ENCODE measurements at places on chromosomes 12 and 14. TPM values are rescaled to one million over a fixed set of nuclear protein-coding genes. Genes with fewer than 3 reads are reported as not detected.

GRCh38 chr14:76950055-76951020 is 78.2 kb downstream of the IRF2BPL start:
- DNase-seq, result peak; percentile 60

DNA sequence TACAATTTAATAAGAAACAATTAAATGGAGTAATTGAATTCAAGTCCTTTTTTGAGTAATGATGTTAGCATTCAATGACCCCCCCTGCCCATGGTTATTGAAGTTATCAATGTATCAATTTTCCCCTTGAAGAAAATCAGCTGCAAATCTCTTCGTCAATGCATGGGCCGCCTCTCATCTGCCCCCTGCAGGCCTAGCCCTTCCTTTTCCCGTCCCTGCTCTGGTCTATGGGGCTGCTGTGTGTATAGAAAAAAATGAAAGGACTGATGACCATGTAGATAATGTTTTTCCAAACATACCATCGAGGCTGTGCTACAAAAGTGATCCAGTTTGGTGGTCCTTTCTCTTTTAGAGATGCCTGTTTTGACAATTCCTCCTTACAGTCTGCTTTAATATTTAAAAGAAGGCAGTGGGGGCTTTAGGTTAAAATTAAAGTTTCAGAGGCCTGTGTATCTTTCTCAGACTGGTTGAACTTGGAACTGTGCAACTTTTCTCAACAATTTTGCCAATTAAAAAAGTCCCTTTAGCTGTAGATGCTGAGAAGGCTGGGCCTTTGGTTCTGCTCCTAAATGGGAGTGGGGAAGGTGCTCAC is 98.4 kb downstream of the APAF1 start:
- DNase-seq, result peak; percentile 24

DNA sequence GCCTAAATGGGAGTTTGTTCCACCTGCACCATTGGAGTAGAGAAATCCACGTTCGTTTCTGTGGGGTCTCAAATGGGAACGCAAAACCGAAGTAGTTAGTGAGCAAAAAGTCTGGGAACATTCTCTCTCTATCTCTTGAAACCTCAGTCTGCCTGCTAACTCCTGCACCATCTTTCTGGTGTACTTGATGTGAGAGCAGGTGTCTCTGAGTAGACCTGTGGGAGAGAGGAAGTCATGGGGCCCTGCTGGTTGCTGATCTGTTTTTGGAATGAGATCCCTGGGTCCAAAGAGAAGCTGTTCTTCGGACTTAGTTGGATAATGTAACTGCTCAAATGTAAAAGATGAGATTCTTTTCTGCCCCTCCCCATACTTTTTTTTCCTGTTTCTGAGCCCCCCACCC is 57.3 kb downstream of the MAX start:
- no peak for DNase-seq

DNA sequence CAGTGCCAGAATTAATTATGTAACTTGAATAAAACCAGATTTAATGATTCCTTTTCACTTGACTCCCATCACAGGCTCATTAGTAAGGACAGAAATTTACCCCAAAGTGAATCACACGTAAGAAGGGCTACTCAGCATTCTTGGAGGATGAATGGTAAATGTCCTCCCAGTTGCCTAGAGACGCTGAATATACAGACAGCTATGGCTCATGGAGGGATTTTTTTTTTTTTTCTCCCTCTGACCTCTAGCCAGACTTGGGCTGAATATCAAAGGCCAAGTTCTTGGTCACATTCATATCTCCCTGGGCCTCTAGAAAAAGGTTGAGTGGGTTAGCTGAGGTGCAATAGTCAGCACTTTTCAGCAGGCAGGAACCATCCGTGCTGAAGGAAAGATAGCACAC is 77.5 kb downstream of the PHLDA1 start:
- DNase-seq, result no peak

- DNase-seq, result no peak
Observed at GRCh38 chr12:131210506-131211339, 257.0 kb downstream of the ADGRD1 start.

DNA sequence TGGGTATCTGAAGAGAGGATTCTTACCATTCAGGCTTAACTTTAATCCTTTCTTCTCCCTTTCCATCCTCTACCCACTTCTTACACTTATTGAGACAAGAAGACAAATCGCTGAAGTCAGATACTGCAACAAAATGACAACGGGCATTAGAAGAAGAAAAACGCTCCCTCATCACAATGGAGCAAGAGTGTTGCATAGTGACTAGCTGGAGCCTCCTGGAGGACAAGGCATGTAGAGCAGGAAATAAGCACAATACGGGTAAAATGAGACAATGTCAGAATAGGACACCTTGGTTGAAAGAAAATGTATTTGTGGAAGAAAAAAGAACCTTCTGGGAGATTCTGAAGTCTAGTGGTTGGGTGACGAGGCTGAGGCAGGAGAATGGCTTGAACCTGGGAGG is 501.0 kb downstream of the RERGL start:
- no peak for DNase-seq

DNA sequence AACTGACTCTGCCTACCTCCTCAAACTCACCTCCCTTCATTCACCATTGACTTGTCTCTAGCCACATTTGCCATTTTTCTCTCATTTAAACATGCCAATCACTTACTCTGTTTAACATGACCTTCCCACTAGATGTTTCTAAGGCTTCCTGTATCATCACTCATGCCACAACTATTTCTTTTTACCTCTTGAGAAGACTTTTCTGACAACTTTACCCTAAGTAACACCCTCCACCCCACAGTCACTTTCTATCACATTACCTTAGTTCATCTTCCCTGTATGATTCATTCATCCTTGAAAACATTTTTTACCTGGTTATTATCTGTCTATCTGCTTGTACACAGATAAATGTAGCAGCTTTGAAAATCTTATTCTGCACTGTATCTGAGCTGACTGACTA is 19.4 kb downstream of the PLCZ1 start:
- no peak for DNase-seq

DNA sequence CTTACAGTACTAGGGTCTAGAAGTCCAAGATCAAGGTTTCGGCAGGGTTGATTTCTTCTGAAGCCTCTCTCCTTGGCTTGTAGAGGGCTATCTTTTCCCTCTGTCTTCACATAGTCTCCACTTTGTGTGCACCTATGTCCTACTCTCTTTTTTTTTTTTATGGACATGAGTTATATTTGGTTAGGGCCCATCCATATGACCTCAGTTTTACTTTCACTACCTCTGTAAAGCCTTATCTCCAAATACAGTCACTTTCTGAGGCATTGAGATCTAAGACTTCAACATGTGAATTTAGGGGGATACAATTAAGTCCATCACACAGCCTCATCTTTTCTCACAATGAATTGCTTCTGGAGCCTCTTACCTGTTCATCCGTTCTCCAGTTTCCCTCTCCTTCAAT is 5.9 kb upstream of the SPTB start:
- no peak for DNase-seq

GRCh38 chr14:77862154-77862786 is 62.4 kb downstream of the ADCK1 start:
- peak; percentile 76 for DNase-seq

GRCh38 chr12:101928556-101928955 is 51.2 kb downstream of the DRAM1 start:
- DNase-seq, result no peak

GRCh38 chr14:97620066-97620465 is 822.9 kb downstream of the VRK1 start:
- no peak for DNase-seq

DNA sequence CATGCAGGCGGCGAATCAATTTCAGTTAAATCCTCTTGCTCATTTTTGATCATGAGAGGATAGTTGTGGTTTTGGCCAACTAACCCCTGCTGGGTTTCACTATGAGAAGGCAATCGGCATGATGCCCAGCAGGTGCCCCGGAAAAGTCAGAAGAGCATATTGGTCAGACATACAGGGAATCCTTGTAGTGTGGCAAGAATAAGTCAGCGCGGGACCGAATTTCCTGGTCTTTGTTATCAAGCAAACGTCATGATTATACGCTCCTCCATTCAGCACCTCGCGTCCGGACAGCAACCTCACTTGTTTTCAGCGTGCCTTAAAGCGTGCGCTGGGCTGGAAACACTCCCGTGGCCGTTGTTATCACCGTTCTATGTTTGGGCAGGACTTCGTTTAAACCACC is 1.8 kb downstream of the TBC1D30 start:
- peak; percentile 85 for DNase-seq

- no peak for DNase-seq
Observed at GRCh38 chr12:82448911-82449578, 90.7 kb downstream of the METTL25 start.

SCN8A gene
- total RNA-seq, result 2.1 TPM

OTOGL gene
- 0.41 TPM for total RNA-seq

HOXC10 gene
- not detected for total RNA-seq

C1QL4 gene
- total RNA-seq, result not detected

RNF212B gene
- not detected for total RNA-seq

All from tongue (tissue), 3 donors.